ENCODE measurements at places on chromosomes 3 and 15.
A peak's percentile ranks its signal among the peaks of the same experiment; 100 is the strongest.

DNA sequence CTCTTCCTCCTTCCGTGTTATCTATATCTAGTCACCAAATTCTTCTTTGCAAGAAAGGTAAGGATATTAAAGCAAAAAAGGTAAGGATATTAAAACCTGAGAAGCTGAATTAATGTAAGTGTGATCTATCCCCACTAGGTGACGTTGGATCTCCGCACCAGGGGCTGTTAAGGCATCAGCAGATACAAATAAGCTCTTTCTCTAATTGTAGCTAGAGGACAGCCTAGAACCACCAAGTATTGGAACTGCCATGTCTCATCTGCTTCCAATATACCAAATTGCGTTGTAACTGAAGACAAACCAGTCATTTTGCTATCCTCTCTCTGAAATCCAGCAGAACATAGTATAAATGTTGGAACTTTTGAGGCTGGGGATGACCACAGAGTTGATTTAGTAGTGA is 471.2 kb upstream of the TGFBR2 start:
- no peak for DNase-seq

GRCh38 chr3:157174290-157174648 is 14.3 kb upstream of the CCNL1 start:
- no peak for DNase-seq

- no peak for DNase-seq
Observed at GRCh38 chr15:70579766-70580165, 183.6 kb downstream of the UACA start.

- DNase-seq: no peak
Observed at GRCh38 chr3:149292666-149293065, 40.8 kb downstream of the TM4SF18 start.

DNA sequence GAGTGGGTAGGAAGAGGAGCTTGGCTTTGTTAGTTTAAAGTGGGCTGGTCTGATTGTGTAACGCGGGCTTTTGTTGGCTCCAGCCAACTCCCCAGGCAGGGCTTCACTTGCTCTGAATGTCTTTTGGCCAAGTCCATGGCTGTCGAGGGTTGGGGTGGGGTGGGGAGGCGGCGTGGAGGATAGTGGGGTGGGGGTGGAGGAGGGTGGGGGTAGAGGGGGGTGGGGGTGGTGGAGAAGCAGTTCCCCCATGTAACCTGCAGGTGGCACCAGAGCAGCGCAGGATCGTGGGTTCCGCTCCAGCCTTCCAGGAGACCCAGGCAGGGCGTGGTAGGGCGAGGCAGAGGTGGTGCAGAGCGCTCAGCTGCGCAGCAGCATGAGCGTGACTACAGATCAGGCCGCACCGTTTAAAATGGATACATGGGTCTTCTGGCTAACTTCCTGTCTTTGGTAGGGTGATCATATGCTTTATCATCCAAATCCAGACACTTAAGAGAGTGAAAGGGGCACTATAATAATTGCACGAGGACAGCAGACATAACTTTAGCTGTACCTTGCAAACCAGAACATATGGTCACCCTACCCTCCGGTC is 28.3 kb downstream of the GOLGA6A start:
- peak; percentile 84 for DNase-seq
